ENCODE measurements at places on chromosomes 4 and X.

DNA sequence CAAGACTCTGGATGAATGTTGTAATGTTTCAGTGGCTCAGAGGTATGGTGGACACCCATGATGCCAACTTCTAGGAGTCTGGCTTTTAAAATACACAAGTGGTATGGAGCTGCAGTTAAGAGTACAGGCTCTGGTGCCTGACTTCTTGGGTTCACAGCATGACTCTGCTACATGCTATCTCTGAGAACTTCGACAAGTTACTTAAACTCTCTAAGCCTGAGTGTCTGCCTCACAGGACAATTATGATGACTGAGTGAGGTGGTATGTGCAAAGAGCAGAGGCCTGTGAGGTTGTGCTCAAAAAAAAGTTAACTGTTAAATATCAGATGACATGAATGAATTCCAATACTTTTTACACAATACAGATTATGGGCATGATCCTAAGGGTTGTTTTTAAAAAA lies 90.9 kb upstream of the SRD5A3 start:
- DNase-seq: peak; percentile 84

DNA sequence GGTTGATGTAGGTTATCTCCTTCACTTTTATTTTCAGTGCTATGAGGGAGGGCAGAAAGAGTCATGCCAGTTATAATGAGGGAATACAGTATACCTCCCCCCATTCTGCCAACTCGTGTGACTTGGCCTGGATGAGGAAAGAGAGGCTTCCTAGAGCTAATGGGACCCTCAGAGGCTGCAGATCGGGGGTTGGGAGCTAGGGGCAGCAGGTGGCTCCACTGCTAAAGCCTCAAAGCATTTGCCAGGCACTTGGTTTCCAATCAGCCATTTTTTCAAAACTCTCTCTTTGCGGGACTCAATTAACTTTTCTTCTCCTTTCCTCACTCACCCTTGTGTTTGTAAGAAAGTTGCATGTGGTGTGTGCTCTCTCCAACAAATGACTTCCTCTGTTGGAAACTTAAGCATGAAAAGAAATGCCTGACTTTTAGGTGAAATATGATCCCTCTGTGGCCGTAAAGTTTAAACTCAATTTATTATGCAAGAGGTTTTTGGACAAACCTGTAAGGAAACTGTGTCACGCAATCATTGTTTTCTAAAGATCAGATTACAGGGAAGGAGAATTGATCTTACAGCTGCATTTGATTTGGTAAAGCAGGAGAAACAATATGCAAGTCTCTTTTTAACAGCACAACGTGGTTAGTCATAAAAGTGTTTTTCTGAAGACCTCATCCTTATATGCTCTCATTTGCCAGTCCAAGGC lies 7.0 kb downstream of the SFRP2 start:
- DNase-seq: peak; percentile 91

- no peak for DNase-seq
Measured at GRCh38 chr4:107391630-107392028, 328.4 kb downstream of the PAPSS1 start.

GRCh38 chr4:67198727-67199126 lies 346.6 kb downstream of the CENPC start:
- peak; percentile 67 for DNase-seq

- no peak for DNase-seq
Measured at GRCh38 chr4:110175634-110176033, 22.8 kb downstream of the ELOVL6 start.

DNA sequence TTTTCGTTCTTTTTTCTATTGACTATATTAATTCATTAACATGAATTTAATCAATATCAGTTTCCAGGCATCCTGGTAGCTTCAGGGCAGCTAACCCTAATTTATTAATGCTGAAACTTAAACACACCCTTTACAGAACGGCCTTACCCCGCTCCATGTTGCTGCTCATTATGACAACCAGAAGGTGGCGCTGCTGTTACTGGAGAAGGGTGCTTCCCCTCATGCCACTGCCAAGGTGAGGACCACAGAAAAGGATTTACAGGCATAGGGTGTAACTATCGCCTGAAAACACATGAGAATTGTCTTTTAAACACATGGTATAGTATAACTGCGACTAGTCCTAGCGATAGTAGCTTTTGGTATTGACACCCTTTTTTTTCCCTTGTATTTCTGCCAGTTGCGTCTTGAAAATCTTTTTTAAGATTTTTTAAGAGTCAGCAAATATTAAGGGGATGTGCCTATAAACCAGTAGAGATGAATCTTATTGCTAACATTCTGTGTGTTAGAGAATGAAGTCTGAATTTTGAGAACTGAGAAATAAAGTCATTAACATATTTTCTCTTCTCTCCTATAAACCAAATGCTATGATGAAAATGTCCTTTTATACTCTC lies 229.0 kb downstream of the ANK2 start:
- peak; percentile 87 for DNase-seq

- no peak for DNase-seq
Measured at GRCh38 chr4:21366312-21366711, 582.3 kb downstream of the KCNIP4 start.

DNA sequence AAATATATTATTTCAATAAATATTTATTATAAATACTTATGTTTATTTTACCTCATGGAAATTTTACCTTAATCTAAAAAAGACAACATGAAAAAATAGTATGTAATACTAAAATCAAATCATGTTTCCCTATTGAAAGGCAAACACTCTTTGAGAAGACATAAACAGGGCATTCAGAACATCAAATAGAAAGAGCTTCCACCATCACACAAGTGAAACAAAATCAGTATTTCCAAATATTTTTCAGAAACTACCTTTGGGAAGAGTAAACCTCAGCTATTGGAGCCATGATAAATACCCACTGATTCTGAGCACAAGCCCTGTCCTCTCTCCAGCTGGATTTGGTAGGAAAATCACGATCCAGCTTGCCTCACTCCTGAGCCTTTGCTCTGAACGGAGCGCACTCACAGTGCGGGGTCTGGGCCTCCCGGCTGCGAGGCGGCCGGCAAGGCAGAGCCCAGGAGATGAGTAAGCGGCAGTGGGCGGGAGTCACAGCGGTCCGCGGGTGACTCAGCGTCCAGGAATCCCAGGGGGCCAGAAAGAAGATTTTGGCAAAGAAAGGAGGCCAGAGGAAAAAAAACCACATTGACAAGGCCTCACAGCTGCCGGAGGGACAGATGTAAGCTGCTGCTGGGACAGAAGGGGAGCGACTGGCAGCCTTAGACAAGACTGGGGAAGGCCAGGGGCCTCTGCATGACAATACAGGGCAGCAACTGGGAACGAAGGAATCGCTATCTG lies 14.7 kb upstream of the ANXA5 start:
- peak; percentile 95 for DNase-seq

DNA sequence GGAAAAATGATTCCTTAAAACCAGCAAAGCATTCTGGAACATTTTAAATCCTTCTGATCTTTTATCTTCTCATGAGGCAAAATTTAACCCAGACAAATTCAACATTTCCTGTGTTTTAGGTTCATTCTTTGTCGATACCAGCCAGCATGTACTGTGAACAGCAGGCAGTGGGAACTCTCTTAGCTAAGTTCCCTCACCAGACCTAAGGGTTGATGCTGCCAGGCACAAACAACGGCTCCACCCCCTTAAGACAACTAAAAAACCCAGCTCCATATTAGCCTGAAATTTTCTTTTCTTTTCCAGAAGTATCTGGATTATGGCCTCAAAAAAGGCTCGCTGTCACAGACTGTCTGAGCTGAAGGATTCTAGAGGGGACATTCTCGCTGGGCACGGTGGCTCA lies 2.4 kb upstream of the RBM47 start:
- no peak for DNase-seq

GRCh38 chr4:174591243-174592021 lies 69.1 kb upstream of the HPGD start:
- no peak for DNase-seq

GRCh38 chr4:90648311-90648710 lies 521.1 kb downstream of the CCSER1 start:
- no peak for DNase-seq

DNA sequence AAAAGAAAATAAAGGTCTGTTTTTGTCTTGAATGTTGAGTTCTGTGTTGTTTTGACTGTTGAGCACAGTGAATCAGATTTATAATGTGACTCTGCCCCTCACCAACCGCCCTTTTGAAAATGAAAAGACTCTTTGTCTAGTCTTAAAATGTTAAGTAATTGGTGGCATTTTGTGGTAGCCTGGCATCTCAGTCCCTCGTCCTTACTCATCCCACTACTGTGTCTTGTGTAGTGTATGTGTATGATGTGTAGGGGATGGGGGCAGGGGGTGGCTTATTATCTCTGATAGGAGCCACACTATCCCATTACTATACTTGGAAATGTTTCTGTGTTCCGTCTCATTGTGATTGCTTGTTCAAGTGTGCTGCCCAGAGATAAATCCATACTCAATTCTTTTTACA lies 12.2 kb downstream of the KLHL34 start:
- no peak for DNase-seq

GRCh38 chr4:122762520-122762919 lies 30.0 kb downstream of the BBS12 start:
- no peak for DNase-seq

All from fibroblast of the aortic adventitia (primary cell).